ENCODE measurements at places on chromosomes 11 and 22.

DNA sequence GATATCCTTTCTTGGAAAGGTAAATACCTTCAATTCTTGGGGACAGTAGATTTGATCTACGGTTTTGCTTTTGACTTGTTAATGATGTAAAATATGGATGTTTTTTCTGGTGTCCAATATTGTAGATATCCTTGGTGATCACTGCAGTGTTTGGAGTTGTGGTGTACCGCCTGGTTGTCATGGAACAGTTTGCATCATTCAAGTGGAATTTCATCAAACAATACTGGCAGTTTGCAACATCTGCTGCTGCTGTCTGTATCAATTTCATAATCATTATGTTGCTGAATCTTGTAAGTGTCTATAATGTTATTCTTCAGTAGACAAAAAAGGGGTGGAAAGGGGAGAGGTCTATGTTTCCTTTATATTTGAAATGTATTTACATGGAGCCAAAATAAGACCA, 27.4 kb upstream of the MUC15 start:
- DNase-seq: no peak

GRCh38 chr11:118171269-118172062, 5.0 kb downstream of the SCN2B start:
- DNase-seq: no peak

DNA sequence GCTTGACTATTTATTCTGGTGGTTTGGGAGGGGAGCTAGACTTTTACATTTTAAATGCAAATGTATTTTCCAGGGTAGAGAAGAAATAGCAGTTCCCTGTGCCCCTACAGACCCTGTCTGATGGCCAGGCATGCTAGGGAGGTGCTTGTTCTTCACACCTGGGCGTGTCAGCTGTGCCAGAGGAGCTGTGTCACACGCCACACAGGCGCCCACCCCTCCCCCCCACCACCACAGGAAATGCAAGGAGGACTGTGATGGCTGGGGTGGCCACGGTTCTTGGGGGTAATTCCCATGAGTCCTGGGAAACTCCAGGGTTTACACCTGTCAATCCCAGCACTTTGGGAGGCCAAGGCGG, 82.2 kb downstream of the FLI1 start:
- DNase-seq: no peak

GRCh38 chr11:45144126-45145082, 2.0 kb upstream of the PRDM11 start:
- DNase-seq: no peak

All from right renal cortex interstitium (tissue), 3 donors.